ENCODE measurements at places on chromosomes 16 and 17.

- peaks cover 7% of the 10 kb centered on the region for H3K27me3 ChIP-seq
- no peak for DNase-seq
- H3K36me3 ChIP-seq = no peaks in the 10 kb centered on the region
These were observed 55.0 kb downstream of the VAT1L start for GRCh38 chr16:77843405-77843804.

DNA sequence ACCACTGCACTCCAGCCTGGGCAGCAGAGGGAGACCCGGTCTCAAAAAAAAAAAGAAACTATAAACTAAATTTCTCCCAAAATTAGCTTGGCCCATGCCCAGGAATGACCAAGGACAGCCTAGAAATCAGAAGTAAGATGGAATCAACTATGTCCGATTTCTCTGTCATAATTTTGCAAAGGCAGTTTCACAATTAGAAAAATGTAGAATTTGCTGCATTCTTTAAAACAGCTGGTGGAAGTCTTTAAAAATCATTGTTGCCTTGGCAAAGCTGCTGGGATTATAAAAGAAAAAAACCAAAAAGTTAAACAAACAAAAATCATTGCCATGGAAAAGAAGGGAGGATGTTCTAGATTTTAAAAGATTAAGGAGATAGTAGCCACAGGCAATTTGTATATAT, 32.4 kb downstream of the WWP2 start:
- no peaks in the 10 kb centered on the region for H3K27me3 ChIP-seq
- peaks cover 7% of the 10 kb centered on the region for H3K4me1 ChIP-seq
- DNase-seq = no peak
- no peak overlapping the region for H3K4me3 ChIP-seq
- H3K36me3 ChIP-seq = peaks cover 21% of the 10 kb centered on the region

GRCh38 chr16:3474136-3474779, 21.0 kb downstream of the C16orf90 start:
- peak overlapping the region; percentile 45 for H3K27ac ChIP-seq
- H3K4me1 ChIP-seq = peaks cover 86% of the 10 kb centered on the region
- H3K27me3 ChIP-seq = no peaks in the 10 kb centered on the region

- H3K27ac ChIP-seq = no peak overlapping the region
- no peaks in the 10 kb centered on the region for H3K36me3 ChIP-seq
- no peak for DNase-seq
- no peak overlapping the region for H3K4me3 ChIP-seq
- no peaks in the 10 kb centered on the region for H3K27me3 ChIP-seq
These were observed 122.6 kb downstream of the AXIN2 start for GRCh38 chr17:65438708-65439294.

Data from left ventricle myocardium inferior (tissue), 1 donor.